Fibroblast of the aortic adventitia (primary cell): ENCODE measurements at places on chromosomes 12 and 14.

- no peak for DNase-seq
Measured at GRCh38 chr12:81274637-81275529, 197.0 kb downstream of the ACSS3 start.

GRCh38 chr12:45680362-45680761 lies 49.1 kb upstream of the ARID2 start:
- DNase-seq, result no peak

DNA sequence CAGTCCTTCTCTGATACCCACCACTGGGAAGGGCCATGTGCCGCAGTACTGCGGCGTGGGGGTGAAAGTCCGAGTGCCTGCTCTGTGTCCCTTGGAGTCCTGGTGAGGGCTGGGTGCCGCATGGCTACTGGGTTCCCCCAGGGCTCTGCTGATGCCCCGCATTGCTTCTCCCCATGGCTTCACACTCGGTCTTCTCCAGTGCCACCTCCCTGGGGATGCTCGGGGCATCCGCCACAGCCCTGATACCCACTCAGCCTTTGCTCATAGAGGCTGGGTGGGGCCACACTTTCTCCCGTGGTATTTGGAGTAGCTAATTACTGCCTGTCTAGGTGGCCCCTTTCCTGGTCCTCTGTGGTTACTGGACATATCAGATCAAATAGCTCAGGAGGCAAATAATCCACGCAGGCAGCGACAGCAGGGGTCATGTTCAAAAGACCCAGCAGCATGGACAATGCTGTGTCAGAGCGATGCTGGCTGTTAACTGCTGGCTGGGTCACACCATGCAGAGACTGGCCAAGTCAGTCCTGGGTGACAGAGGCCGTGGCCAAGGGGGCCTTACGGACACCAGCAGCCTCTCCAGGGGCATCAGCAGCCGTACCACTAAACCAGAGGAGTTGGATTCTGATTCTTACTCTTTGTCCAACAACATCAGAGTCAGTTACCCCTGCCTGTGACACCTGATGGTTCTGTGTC lies 106.5 kb downstream of the ADGRD1 start:
- DNase-seq, result no peak

GRCh38 chr12:89782807-89783206 lies 74.2 kb upstream of the ATP2B1 start:
- DNase-seq, result no peak

DNA sequence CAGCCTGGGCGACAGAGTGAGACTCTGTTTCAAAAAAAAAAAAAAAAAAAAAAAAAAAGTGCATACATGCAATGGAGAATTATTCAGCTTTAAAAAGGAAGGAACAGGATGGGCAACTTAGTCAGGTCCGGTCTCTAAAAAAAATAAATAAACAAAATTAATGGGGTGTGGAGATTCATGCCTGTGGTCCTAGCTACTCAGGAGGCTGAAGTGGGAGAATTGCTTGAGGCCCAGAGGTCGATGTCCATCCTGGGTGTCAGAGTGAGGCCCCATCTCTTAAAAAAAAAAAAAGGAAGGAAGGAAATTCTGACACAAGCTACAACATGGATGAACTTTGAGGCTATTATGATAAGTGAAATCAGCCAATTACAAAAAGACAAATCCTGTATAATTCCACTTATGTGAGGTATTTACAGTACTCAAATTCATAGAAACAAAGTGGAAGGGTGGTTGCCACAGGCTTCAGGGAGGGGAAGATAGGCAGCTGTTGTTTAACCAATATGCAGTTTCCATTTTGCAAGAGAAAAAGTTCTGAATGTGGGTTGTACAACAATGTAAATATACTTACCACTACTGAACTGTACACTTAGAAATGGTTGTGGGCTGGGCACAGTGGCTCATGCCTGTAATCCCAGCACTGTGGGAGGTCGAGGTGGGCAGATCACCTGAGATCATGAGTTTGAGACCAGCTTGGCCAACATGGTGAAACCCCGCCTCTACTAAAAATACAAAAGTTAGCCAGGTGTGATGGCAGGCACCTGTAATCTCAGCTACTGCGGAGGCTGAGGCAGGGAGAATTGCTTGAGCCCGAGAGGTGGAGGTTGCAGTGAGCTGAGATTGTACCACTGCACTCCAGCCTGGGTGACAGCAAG lies 12.3 kb upstream of the APOF start:
- DNase-seq, result no peak

GRCh38 chr14:59463787-59464485 lies 1.2 kb downstream of the GPR135 start:
- DNase-seq, result no peak

DNA sequence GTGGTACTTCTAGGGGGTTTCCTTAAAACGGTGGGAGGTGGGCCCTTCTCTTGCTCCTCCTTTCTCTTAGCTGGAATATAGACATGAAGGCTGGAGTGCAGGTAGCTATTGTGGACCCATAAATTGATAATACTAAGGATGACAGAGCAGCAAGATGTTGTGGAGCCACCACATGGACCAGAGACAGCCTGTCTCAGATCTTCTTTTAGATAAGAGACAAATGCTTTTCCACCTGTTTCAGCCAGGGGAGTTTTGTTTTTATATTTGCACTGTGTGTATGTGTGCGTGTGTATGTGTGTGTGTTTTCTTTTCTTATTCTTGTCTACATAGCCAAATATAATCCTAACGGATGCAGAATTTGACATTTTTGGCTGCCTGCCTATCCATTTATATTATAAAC lies 62.9 kb upstream of the HIF1A start:
- DNase-seq, result no peak

DNA sequence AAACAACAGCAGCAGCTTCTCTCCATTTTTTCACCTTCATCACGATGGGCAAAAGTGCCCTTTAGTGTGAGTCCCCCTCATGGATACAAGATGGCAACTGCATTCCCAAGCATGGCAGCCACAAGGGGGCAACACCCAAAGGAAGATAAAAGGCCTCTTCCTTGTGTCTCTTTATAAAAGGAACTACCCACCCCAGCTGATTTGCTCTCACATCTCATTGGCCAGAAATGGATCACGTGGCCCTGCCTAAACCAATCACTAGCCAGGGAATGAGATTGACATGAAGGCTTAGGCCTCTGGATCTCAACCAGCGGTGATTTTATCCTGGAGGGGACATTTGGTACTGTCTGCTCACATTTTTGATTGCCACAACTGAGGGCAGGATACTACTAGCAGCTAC lies 21.9 kb upstream of the IFT81 start:
- DNase-seq, result peak; percentile 56

DNA sequence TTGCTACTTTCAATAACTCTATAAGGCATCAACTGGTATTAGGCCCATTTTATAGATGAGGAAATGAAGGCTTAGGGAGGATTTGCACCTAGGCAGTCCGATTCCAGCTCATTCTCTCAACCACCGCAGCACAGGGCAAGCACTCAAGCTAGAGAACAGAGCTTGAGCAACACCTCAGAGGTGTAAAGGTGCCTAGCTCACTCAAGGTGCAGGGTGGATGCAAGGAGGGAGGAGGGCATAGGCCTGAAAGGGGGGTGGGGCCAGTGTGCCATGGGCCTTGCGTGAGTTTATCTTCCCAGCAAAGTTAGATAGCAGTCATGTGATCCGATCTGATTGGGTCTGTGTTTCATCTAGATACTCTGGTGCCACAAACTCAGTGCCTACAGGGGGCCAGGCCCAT lies 10.2 kb upstream of the EMP1 start:
- no peak for DNase-seq

DNA sequence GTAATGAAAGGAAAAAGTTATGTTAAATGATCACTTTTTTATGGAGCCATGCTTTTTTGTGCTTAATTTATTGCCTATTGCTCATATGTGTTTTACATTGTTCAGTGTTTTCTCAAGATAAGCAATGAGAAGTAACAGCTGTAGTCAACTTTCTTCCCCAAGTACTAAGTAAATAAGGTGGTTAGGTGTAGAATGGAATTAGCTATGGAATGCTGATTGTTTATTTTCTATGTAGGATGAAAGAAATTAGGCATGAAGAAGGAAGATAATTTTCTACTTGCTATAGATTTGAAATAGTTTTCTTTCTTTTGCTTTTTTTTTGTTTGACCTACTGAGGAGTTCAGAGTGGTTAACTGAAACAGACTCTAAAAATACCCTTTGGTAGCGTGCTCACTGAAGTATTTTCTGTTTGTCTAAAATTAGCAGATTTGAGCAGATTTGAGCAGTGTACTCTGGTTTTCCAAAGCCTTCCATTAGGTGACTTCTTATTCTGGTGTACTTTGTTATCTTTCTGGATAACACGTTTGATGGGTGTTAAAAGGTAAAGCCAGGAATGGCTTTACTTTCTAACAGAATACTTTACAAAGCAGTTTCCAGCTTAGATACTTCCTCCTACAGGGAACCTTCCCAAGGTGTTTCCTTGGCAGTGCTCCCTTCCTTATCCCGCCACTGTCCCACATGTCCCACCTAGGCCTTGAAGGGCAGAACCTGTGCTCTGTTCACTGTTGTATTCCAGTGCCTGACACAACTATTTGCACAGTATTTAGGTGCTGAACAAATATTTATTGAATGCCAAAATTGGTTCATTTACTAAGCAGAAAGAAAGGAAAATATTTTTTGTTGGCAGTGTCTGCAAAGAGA lies 56.0 kb downstream of the RASSF3 start:
- peak; percentile 66 for DNase-seq

DNA sequence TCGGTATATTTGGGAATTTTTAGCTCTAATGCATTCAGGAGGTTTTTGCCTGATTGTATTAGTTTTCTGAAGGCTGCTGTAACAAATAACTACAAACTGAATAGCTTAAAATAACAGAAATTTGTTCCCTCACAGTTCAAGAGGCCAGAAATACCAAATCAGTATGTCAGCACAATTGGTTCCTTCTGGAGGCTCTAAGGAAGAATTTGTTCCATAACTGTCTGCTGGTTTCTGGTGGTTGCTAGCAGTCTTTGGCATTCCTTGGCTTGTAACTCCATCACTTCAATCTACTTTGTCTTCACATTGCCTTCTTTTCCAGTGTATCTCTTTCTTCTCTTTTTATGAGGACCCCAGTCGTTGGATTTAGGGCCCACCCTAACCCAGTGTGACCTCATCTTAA lies 21.3 kb downstream of the TMTC3 start:
- no peak for DNase-seq

- no peak for DNase-seq
Measured at GRCh38 chr12:14482361-14482760, 85.3 kb downstream of the PLBD1 start.
